Thoracic aorta (tissue), 2 donors: ENCODE measurements at places on chromosomes 11 and 22. TPM values are rescaled to one million over a fixed set of nuclear protein-coding genes. Genes with fewer than 3 reads are reported as not detected.

P2RY6 gene
- total RNA-seq = 13.4 TPM

RGL4 gene
- total RNA-seq = not detected

IGSF22 gene
- total RNA-seq = 0.21 TPM

ATP5MG gene
- total RNA-seq = 45.2 TPM

MS4A4A gene
- 63.7 TPM for total RNA-seq

B3GAT1 gene
- total RNA-seq = 0.71 TPM

IGSF9B gene
- total RNA-seq = 77.2 TPM

MMP11 gene
- 10.2 TPM for total RNA-seq

NAALADL1 gene
- 25.8 TPM for total RNA-seq

STX5 gene
- 46.8 TPM for total RNA-seq

CHRNA10 gene
- not detected for total RNA-seq

KRTAP5-9 gene
- total RNA-seq = not detected

ZNF280A gene
- not detected for total RNA-seq

TMEM9B gene
- total RNA-seq = 35.3 TPM

CEP126 gene
- 11.3 TPM for total RNA-seq

OR10A2 gene
- not detected for total RNA-seq

HTR3B gene
- not detected for total RNA-seq

EMID1 gene
- total RNA-seq = 0.27 TPM

DEPDC7 gene
- not detected for total RNA-seq

OR52H1 gene
- 2.0 TPM for total RNA-seq

LRRC75B gene
- total RNA-seq = 13.7 TPM

HBG2 gene
- total RNA-seq = not detected
